ENCODE measurements at places on chromosomes 7 and 10.

DNA sequence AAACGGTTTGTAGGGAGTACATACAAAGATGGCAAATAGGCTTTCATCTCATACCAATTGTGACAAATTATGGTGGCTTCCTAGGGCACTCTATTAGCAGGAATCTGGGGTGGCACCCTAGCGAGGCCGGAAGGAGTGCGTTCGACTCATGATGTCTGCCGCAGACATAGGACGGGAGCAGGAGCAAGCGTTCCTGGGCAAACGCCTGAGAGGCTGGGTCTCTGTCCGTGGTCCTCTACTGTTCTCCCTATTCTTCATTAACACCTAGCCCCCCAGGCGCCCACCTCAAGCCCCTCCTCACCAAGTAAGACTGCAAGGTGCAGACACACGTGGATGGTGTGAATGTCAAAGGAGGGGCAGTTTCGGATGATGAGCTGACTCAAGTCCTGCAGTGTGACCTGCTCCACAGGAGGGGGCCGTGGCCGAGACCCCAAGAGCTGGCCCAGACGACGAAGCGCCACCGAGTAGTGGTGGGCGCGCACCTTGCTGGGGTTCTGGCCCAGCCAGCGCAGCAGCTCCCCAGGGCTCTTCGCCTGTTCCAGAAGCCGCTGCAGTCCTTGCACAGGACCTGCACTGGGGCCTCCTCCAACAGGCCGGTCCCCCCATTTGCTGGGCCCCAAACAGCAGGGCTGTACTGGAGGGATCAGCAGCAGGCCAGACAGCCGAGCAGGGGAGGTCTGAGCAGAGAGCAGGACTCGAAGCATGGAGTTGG lies 1.3 kb downstream of the FASTK start:
- no peak for DNase-seq

- no peak for DNase-seq
Measured at GRCh38 chr7:158124671-158125079, 462.9 kb downstream of the PTPRN2 start.

- no peak for DNase-seq
Measured at GRCh38 chr10:30028738-30029030, 30.7 kb downstream of the JCAD start.

- DNase-seq, result no peak
Measured at GRCh38 chr10:77135555-77135954, 502.1 kb downstream of the KCNMA1 start.

DNA sequence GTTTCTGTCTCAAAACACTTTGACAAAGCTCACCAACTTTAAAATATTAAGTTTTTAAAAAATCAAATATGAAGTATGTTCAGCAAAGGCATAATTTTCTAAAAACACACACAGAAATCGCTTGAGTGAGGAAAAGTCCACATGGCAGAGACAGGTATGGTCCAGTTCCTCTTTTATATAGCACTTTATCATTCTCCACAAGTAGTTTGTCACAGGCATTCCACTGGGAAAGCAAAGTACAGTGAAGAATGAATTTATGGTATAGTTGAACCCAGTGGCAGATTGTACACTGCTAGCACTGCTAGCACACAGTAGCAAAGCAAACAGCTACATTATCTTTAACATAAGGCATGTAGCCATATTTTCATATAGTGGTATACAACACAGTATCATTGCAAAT lies 102.3 kb downstream of the HECTD2 start:
- no peak for DNase-seq

GRCh38 chr10:89206402-89207180 lies 526 bp downstream of the CH25H start:
- peak; percentile 18 for DNase-seq

- no peak for DNase-seq
Measured at GRCh38 chr7:126776498-126776897, 476.2 kb downstream of the GRM8 start.

All from activated T-helper 1 cell treated with anti-CD3 and anti-CD28 coated beads, Interleukin-12 subunit alpha, Interleukin-12 subunit beta, Interleukin-2, Interleukin-4 antibody, amounts not matched to agents 30 ng/mL and 10 ng/mL and 1 ng/mL, durations not matched to agents 14 hours and 24 hours and 36 hours (primary cell).